ENCODE measurements at places on chromosomes 5 and 9.

GRCh38 chr5:98700730-98701129 is 72.7 kb upstream of the RGMB start:
- DNase-seq: no peak

- DNase-seq: no peak
Observed at GRCh38 chr9:109914280-109915027, 134.5 kb downstream of the PALM2AKAP2 start.

GRCh38 chr9:116090030-116090770 is 63.4 kb upstream of the PAPPA start:
- no peak for DNase-seq

GRCh38 chr5:57725658-57726504 is 243.3 kb upstream of the ACTBL2 start:
- DNase-seq: no peak

GRCh38 chr9:37447111-37447510 is 18.1 kb downstream of the ZBTB5 start:
- DNase-seq: no peak

GRCh38 chr9:79798450-79798849 is 226.7 kb downstream of the TLE4 start:
- DNase-seq: no peak

DNA sequence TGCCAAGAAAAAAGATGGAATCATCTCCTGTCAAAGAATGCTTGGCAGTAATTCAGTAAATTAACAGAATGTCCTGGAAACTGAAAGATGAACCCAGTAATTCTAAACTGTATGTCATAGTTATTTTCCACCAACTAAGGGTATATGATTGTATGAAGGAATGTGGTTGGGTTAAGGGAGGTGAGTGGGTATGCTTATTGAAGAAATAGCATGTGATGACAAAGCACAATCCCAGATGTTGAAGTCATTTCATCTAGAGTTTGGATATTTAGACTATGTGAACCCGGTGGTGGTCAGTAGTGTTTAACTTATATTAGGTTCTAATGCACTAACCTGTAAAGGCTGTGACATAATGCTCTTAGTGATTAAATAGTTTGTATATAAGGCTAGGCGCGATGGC is 87.3 kb downstream of the CDKN2A start:
- no peak for DNase-seq

DNA sequence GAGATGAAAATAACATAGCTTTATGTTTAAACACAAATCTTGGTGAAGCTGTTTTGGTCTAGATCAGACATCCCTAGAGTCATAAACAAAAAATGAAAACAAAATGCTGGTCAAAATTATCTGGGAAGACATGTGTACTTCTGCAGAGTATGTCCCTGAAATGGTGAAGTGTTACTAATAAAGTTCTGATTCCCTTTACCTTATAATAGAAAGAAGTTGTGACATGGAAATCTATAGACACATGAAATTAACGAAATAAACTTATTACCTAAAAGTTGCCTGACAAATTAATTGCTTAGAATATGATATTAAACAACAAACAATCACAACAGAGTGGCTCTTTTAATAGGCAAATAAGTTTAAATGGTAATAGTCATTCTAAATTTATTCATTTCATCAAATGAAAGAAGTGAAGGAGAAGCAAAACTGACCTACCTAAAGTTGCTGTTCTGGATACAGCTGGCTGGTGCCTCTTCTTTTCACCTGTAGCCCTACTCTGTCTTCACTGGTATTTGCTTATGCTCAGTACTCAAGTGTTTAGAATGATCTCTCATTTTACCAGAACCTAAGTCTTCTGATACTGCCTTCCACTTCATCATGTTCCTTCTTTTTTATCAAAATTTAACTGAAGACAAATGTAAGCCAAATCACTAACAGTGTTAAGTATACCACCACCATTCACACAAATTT is 38.8 kb downstream of the FNIP1 start:
- DNase-seq: no peak

- DNase-seq: no peak
Observed at GRCh38 chr9:136192289-136193126, 12.4 kb downstream of the LHX3 start.

- DNase-seq: no peak
Observed at GRCh38 chr9:121801579-121801978, 150.1 kb downstream of the DAB2IP start.

- DNase-seq: no peak
Observed at GRCh38 chr5:36305571-36306326, 4.0 kb upstream of the RANBP3L start.

- no peak for DNase-seq
Observed at GRCh38 chr9:125549465-125549871, 157.5 kb downstream of the MAPKAP1 start.

- DNase-seq: no peak
Observed at GRCh38 chr5:152164860-152165259, 240.2 kb upstream of the GLRA1 start.

DNA sequence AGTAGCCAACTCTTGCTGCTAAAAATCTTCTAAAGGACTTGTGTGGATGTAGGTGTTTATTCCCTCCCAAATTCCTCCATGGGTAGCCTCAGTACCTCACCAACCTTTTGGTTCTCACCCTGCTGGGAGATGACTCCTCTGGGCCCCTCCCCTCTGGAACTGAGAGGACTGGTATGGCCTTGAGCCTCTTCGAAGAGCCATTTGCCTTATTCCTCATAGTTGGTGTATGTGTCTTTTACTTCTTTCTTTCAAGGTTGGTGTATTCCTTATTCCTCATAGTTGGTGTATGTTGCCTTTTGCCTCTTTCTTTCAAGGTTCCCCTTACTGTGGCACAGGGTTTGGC is 48.3 kb downstream of the GNAQ start:
- no peak for DNase-seq

- DNase-seq: no peak
Observed at GRCh38 chr5:127440831-127441230, 76.6 kb upstream of the PRRC1 start.

DNA sequence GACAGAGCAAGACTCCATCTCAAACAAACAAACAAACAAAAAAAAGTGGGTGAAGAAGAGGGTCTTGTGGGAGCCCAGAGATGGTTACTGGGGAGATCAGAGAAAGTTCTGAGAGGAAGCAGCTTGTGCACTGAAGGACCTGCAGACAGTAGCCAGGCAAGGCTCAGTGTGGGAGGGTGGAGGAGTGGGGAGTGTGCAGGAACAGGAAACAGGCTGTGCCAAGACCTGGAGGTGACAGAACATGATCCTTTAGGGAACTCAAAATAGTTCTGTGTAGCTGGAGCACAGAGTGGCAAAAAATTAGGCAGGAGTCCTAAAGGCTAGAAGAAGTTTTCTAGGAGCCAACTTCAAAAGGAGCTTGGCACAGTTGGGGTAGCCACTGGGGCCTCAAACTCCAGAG is 19.2 kb upstream of the NANS start:
- DNase-seq: no peak

- DNase-seq: no peak
Observed at GRCh38 chr9:114242837-114243236, 80.1 kb upstream of the ORM1 start.

DNA sequence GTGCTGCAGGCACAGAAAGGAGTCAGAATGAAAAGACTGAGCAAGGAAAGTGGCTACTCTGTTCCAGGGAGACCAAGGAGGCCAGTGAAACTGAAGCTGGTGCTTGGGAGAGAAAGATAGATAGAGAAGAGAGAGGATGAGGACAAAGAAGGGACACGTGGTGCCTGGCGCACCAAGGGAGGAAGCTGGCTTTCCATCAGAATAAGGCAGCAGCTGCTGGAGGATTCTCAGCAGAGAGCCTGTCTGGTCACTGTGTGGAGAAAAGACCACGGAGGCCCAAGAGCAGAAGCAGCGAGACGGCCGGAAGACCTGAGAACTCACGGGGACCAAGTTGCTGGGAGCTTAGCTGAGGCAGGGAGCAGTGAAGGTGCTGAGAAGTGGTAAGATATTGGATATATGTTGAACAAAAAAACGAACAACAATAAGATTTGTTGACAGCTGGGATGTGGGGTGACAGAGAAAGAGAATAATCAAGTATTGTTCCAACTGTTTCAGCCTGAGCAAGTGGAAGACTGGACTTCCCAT is 116.1 kb downstream of the SEMA5A start:
- DNase-seq: no peak

DNA sequence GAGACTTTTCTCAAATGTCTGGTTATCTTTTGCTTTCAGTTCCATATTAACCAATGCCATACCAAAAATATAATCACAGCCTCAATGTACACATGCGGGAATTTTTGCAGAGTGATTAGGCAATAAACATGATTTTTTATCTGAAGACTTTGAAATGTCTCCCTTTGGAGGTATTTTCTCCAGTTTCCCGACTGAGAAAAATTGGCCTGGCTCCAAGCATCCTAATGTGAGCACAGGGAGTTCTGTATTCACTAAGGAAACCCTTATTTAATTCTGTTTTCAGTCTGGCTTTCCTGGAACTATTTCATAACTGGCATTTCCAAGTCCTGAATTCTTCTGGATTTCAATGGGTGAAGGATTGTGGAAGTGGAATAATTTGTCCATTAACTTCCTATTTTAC is 8.5 kb downstream of the HCN1 start:
- DNase-seq: no peak

- no peak for DNase-seq
Observed at GRCh38 chr5:38396766-38397165, 138.4 kb downstream of the EGFLAM start.

- no peak for DNase-seq
Observed at GRCh38 chr5:174239718-174240117, 194.2 kb downstream of the NSG2 start.

DNA sequence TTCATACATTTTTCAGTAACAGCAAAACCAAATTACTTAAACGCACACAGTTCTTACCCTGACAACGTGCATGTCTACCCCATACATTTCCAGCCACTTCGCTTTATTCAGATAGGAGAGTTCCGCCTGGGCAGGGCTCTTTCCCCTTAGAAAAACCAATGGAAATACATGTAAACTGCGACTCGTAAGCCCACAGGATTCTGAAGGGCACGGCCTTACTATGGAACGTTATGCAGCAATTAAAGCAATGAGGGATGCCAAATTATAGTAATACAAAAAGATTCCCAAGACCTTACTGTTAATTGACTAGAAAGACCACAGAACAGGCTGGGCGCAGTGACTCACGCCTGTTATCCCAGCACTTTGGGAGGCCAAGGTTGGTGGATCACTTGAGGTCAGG is 64.5 kb downstream of the EPB41L4B start:
- DNase-seq: no peak

DNA sequence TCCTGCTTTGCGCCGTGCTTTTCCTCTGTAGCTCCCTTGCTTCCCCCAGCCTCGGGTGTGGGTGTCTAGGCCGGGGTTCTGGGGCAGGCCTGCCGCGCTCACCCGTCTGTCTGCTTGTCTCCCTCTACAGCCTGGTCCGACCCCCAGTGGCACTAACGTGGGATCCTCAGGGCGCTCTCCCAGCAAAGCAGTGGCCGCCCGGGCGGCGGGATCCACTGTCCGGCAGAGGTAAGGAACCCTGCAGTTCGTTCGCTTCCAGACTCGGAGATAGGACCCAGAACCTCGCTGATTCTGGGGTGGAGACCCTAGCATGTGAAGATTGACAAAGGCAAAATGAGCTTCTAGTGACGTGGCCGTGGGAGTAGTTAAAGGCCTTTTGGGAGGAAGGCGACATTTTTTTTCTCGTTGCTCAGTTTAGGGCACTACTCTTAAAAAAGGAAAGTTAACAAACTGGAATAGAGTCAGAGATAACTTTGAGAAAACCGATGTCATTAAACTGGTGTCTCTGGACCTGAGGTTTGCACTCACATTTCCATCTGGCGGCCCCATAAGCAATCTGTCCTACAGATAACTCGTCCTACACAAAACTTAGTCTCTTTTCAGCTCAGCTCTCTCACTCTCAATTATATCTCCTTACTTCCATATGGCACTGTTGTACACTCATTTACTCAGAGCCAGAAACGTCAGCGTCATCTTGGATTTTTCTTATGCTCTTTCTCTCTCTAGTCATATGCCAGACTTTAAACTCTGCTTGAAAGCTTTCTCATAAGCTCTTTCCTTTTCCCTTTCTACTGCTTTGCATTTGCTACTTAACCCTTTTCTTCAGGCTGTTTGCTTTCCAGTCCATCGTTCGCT is 561 bp downstream of the SEC61B start:
- DNase-seq: no peak

DNA sequence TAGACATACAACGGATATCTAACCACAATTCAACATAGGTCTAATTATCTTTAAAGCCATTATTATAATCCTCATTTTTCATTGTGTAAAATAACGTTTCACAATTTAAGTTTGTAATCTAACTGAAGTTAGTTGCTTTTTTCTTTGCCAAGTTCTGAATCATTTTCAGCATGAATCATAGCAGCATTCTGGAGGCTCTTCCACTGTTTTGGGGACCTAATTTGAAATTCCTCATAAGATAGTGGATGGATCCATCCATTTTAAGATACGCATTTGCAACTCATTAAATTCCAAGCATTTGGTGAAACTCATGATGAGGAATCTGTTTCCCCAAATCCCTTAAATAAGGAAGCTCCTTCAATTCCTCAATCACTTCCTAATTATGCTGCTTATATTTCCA is 447.1 kb upstream of the CDH10 start:
- no peak for DNase-seq

DNA sequence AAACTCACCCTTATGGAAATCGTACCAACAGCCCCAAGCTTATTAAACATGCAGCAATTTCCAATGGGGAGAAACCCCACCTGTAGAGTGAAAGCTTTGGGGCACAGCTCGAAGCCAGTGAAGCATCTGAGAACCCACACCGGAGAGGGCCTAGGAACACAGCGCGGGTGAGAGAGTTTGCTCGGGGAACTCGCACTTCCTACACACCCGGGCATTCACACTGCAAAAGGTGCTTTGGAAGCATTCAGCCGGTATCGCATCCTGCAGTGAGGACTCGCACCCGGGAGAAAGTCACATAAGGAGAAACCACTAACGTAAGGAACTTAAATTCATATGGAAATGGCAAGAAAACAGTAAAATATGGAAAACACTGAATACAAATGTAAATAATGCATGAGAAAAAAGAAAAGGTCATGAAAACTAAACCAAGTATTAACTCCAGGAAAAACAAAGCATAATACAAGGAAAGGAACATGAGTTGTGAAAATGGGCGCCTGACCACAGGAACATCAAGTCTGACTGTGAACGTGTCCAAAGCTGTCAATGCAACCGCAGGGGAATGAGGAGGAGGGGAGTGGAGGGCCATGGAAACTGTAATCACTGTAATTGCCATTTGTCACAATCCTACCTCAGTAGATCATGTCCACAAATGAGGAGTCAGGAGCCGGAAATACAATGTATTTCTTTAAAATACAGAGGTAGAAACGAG is 28.7 kb downstream of the CAMSAP1 start:
- no peak for DNase-seq

DNA sequence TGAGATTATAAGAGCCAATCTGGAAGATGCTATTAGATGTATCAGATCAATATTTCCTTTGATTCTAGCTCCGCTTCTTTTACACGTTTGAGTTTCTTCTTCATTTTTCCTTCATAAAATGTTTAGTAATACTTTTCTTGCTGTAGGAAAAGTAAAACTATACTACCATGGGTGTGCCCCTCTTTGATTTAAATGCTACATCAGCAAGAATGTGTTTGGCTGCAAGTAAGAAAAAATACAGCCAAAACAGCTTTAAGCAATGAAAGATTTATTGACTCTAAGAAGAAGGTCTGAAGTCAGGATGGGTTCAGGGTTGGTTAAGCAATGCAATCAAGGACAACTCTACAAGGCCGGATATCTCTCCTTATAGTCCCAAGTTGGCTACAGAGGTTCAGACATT is 126.4 kb downstream of the KCTD16 start:
- no peak for DNase-seq
